ENCODE measurements at places on chromosomes 7 and 10. TPM values are rescaled to one million over a fixed set of nuclear protein-coding genes. Genes with fewer than 3 reads are reported as not detected.

DNA sequence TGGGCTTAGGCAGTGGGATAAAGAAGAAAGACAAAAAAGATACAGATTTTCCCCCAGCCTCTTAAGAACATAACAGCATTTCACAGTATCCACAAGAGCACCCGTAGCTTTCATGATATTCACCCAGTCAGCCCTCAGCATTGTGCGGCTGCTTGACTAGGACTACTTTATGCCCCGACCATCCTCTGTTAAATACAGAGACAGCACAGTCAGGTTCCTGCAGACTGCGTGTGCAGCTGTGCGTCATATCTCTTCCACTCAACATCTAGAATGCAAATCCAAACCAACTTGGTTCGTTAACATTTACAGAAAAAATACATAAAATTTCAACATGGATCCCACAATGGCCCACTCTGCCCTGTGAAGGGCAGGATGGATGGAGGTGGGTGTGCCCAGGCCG is 33.8 kb downstream of the PIK3AP1 start:
- DNase-seq = no peak

DNA sequence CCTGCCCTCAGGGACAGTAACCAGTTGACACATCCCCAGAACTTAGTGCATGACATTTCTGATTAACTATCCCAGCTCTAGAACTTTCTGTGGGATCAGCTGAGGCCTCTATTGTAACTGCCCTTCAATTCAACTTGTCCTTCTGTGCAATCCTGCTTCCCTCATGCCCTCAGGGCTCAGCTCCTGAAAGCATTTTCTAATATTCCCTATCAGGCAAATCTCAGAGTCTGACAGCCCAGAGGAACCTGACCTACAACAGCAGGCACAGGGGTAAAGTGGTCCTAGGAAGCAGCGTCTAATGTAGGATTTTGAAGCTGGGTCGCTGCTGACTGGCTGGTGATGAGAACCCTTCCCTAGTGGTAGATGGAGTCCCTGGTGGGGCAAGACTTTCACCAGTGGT is 13.6 kb upstream of the STN1 start:
- no peak for DNase-seq

DNA sequence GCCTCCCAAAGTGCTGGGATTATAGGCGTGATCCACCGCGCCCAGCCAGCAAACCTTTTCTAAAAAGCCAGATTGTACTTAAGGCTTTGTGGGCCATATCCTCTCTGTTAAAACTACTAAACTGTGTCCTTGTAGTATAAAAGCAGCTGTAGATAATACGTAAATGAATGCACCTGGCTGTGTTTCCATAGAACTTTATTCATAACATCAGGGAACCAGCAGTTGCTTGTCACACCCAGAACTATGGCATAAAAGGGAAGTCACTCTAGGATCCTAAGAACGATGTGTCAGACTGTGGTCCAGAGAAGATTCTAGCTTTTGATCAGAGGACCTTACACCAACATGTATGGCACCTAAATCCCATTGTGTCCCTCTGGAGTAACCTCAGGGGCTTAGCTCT is 63.0 kb downstream of the DENND2A start:
- no peak for DNase-seq

- DNase-seq = no peak
These were observed 102.1 kb upstream of the ANLN start for GRCh38 chr7:36287371-36288241.

DNA sequence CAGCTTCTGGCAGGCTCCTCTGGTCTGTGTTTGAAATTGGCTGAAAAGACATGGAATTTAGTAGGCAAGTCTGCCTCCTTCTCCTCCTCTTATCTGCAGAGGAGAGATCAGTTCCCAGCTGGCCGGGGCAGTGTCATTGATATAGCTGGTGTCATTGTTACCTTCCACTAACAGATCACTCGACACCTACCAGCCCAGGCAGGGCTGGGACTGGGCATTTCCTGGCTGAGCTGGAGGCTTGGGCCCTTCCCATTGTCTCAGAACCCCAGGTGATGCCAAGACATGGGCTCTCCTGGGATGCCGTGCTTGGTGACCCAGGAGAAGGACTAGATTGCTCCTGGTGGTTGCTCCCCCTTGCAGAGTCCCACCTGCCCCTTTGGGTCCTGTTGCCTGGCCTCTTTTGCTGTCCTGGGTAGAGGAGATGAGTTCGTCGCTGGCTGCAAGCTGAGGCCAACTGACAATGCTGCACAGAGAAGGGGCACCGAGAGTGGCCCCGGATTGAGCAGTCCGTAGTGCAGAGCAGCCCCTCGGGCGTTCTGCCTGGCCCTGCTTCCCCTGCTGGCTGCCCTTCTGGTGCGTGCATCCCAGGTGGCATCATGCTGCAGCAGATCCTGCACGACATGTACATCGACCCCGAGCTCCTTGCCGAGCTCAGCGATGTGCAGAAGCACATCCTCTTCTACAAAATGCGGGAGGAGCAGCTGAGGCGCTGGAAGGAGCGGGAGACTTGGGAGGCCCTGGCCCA is at the start of gene SH2D4B:
Gene SH2D4B, plus strand, starts transcription at position 167 of the 745 bp plus-strand sequence. Its CDS starts 430 bp downstream, at position 597.
- DNase-seq = no peak

GRCh38 chr7:18177129-18177814 is 149.6 kb upstream of the PRPS1L1 start:
- DNase-seq = no peak

DNA sequence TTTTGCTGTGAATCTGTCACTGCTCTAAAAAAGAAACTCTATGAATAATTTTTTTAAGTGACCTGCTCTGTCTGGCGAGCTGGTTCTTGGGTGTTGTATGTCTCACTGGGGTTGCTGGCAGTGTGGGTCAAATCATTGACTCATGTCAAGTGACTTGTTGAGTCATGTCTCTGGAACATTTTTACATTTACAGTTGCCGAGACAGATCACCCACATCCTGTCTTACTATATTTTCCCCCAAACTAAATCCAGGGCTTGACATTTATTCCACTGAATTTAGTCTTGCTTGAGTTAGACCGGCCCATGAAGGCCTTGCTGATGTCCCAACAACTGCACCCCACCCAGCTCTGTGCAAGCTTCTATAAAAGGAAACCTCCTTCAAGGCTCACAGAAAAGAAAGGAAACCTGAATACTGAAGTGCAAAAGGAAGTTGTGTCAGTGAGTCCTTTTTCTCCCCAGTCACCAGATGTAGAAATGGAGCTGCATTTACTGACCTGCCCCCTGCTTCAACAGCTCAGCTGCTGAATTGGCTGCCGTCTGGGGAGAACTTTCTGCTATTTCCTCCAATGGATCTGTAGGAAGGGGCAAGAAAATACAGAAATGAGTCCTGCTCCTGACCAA is 290.3 kb downstream of the TNS3 start:
- DNase-seq = no peak

DNA sequence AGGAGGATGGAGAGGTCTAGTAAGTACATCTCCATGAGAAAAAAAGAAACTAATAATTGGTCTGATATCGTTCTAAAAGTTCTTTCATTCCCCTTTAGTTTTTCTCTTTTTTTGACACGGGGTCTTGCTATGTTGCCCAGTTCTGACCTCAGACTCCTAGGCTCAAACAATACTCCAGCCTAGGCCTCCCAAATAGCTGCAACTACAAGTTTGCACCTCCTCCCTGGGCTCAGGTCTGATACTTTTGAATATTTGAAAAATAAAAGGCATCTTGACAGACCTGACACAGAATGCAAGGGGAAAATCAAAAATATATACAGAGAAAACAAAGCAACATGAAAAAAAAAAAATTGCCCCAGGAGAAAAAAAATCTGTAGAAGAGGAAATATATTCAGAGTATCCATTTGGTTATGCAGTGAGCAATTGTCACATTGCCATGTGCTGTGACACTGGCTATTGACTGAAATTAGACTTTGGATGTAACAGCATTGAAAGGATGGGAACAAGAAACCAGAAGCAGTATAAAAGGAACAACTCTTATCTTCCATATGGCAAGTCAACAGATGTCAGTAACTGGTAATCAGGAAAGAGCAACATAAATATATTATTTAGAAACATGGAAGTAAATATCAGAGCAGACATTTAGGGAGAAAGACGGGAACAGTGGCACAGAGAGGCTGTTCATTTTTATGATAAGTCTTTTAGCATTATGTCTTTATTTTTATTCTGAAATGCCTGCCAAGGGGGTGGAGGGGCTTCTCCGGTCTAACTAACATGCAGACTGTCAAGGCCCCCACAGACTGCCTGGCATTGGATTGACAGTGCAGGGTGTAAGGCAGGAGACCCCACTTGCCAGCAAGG is 408.4 kb downstream of the PARD3 start:
- no peak for DNase-seq

GRCh38 chr10:99456931-99457288 is 26.5 kb upstream of the GOT1 start:
- no peak for DNase-seq

TUBB8 gene
- 0.81 TPM for polyA plus RNA-seq

EZH2 gene
- polyA plus RNA-seq = 20.1 TPM

AFAP1L2 gene
- polyA plus RNA-seq = 12.0 TPM

ZNF800 gene
- polyA plus RNA-seq = 22.1 TPM
